A549 treated with Mapracorat at 1 μM for 4 hours (cell line): ENCODE measurements at places on chromosomes 7 and 10. TPM values are rescaled to one million over a fixed set of nuclear protein-coding genes. Genes with fewer than 3 reads are reported as not detected.

Gene MYPN
- total RNA-seq, result 2.2 to 3.0 TPM (median 2.3 TPM) in 5 replicates

Gene MPP7
- total RNA-seq, result 0.06 to 0.29 TPM (median 0.23 TPM) in 5 replicates

Gene LRMDA
- total RNA-seq, result 3.1 to 5.7 TPM (median 4.7 TPM) in 5 replicates

Gene NUDT13
- total RNA-seq, result 2.2 to 4.0 TPM (median 3.3 TPM) in 5 replicates

Gene GPRIN2
- total RNA-seq, result 25.5 to 44.5 TPM (median 40.5 TPM) in 5 replicates

Gene ASB10
- not detected in 5 replicates for total RNA-seq

Gene PRPF18
- 18.1 to 24.1 TPM (median 20.4 TPM) in 5 replicates for total RNA-seq

Gene ENKUR
- total RNA-seq, result 0.19 to 0.41 TPM (median 0.35 TPM) in 5 replicates
